ENCODE measurements at places on chromosomes 2 and 18.

GRCh38 chr2:19796035-19796695 is 105.6 kb downstream of the TTC32 start:
- DNase-seq = peak; percentile 98

- peak; percentile 20 for DNase-seq
Measured at GRCh38 chr2:163736433-163737189, 803 bp upstream of the FIGN start.

DNA sequence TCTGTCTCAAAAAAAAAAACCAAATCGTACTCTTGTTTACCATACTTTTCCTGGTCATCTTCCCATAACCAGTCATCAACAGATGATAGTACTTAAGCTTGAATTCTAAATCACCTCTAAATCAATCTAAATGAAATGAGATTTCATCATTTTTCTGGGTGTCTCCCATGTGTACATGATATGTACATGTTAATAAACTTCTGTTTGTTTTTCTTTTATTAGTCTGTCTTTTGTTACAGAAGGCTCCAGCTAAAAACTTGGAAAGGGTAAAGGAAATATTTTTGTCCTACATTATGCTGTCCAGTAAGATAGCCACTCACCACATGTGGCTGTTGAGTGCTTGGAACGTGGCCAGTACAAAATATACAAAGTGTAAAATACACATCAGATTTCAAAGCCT is 78.7 kb upstream of the MSH6 start:
- DNase-seq = no peak

GRCh38 chr2:198213253-198213652 is 408.9 kb downstream of the PLCL1 start:
- no peak for DNase-seq

DNA sequence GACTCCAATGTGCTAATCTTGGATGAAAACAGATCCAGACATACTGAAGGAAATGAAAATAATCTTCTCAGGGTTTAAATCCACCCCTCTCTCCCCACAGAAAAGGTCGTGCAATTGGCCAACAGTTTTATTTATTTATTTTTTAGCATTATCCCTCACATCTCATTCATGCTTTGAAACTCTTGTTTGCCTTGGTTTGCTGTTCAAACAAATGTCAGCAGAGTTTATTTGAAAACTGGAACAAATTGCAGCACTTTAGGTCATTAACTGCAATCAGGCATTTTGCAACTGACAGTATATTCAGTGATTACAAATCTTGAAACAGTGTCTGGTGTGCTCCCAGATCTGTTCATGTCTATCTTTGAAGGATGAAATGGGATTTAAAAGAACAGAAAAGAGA is 220.6 kb downstream of the SLC4A10 start:
- no peak for DNase-seq

DNA sequence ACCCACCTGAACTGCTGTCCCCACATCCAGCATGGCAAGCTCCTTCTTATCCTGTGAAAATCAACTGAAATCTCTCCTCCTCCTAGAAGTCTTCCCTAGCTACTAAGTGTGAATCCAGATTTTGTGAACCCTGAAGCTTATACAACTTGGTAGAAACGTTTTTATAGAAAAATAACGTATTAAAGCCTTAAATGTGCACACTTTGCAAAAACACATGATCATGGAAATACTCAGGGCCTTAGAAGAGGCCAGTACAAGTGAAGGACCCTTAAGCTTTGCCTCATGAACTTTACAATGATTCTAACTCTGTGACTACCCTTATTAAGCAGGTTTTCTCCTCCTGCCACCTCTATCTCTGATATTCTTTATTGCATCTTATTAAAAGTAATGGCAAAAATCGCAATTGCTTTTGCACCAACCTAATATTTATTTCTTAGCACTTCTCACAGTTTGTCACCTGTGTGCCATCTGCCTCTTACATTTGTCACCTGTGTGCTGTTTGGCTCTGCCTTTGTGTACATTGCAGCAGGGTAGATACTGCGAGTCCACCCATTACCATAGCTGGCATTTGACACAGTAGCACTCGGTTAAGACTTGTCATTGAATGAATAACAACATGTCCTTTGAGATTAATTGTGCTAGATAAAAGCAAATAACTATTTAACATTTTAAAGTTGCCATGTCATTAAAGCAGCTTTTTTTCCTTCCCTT is 42.2 kb downstream of the FRZB start:
- DNase-seq = no peak

- DNase-seq = no peak
Measured at GRCh38 chr18:809985-810642, 1.9 kb downstream of the YES1 start.

DNA sequence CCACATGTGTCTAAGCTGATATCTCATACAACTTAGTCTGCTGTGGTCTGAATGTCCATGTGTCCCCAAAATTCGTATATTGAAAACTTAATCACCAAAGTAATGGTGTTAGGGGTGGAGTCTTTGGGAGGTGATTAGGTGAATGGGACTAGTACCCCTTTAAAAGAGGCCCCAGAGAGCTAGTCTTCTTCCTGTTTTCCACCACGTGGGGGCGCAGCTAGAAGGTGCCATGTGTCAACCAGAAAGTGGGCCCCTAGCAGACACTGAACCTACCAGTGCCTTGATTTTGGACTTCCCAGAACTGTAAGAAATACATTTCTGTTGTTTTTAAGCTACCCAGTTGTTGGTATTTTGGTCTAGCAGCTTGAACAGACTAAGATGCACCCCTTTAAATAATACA is 86.6 kb downstream of the ASB1 start:
- DNase-seq = peak; percentile 43

DNA sequence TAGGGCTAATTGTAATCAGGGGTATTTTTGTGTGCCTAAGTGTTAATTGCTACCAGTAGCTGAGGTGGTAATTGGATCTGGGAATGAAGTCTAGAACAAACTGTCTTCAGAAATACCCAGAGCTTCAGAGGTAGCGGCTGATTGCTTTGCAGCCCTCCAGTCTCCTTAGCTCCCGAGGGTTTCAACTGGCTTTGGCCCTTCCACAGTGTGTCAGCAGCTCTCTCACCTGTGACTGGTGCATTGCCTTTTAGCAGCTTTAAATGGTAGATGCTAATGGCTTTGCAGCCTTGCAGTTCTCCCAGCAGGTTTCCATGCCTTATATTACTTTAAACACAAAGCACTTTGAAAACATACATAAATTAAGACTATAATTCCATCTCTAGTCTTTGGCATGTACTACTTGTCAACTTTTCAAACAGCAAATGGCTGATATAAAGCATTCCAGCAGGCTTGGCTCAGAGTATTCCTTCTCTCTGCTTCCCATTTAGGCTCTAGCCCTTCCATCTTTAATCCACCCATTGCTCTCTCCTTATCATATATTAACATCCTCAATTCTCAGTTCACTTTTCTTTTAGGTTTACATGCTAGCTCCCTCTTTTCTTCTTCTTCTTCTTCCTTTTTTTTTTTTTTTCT is 156.4 kb upstream of the GALNT13 start:
- no peak for DNase-seq

GRCh38 chr2:234393354-234393753 is 103.5 kb downstream of the ARL4C start:
- no peak for DNase-seq

DNA sequence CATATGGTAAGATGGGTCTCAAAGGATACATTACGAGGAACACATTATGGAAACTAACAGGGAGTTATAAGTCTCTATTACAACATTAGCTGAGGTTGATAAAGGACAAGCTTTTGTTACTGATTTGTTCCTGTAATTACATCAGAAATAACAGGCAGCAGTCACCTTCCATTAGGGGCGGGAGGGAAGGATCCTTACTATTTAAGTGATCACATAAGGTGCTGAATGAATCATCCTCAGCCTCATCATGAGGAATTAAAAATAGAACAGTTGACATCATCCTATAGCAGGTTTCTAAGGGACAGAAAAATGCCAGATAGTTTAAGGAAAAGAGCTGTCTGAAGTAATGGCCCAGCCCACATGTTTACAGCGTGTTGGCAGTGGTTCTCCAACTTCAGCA is 86.9 kb upstream of the MGAT5 start:
- no peak for DNase-seq

DNA sequence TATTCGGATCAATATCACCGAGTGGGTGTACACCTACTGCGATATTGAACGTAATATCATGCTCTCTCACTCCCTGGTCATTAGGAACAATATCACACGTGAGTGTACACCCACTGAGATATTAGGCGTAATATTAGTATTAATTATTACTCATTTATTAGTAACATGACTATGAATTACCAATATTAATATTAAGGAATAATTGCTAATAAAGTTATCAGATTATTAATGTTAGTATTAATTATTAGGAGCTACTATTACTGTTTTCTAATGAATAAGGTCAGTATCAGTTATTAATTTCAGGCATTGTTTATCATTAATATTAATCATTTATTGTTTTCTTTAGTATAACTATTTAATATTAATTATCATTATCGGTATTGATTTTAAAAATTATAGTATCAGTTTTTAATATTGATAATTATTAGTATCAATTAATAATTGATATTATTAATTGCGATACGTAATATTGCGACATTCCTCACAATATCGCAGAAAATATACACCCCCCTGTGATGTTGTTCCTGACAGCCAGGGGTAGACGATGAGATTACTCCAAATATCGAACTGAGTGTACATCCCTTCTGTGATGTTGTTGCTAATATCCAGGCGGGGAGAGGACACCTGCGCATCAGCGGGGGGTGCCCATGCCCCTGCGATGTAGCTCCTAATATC is 84.2 kb downstream of the DAPL1 start:
- DNase-seq = no peak

GRCh38 chr2:216195565-216196029 is 86.4 kb downstream of the XRCC5 start:
- peak; percentile 96 for DNase-seq

DNA sequence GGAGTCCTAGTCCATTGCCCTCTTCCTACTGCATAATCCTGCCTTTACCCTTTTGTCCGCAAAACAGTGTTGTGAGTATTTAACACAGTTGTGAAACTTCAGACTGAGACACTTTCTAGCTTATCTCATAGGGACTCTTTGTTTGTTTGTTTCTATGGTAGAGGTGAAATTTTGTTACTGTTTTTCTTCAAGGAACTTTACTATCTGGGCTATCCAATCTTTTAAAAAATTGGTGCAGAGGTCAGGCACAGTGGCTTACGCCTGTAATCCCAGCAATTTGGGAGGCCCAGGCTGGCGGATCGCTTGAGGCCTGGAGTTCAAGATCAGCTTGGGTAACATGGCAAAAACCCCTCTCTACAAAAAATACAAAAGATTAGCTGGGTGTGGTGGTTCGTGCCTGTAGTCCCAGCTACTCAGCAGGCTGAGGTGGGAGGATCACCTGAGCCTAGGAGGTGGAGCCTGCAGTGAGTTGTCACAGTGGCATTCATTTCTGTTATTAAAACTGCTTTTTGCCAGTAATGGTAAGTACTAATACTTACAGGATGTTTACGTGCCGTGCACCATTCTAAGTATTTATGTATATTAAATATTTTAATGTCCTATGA is 18.8 kb downstream of the GMCL1 start:
- DNase-seq = peak; percentile 15

DNA sequence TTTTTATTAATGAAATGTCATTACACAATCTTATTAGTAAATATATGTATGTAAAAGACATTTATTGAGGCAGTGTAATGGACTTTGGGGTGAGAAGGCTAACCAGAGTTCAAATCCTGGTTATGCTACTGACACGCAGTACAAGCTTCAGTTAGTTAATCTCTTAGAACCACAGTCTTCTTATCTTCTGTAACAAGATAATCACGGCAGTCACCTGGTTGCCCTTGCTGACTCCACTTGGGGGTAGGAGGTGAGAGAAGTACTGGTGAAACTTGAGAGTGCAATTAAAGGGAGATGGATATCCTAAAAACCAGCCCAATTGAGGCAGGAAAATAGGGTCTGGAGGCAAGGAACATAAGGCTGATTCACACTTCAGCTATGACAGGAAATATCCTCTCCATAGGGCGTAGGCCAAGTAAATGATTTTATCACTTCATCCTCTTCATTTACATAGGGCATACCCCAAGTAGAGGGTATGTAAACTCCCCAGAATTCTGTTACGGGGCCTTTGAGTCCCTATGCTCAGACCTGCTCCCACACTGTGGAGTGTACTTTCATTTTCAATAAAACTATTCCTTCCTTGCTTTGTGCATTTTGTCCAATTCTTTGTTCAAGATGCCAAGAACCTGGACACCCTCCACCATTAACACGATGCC is 21.3 kb downstream of the SKA1 start:
- peak; percentile 38 for DNase-seq

GRCh38 chr18:10559553-10560451 is 34.0 kb downstream of the NAPG start:
- no peak for DNase-seq

DNA sequence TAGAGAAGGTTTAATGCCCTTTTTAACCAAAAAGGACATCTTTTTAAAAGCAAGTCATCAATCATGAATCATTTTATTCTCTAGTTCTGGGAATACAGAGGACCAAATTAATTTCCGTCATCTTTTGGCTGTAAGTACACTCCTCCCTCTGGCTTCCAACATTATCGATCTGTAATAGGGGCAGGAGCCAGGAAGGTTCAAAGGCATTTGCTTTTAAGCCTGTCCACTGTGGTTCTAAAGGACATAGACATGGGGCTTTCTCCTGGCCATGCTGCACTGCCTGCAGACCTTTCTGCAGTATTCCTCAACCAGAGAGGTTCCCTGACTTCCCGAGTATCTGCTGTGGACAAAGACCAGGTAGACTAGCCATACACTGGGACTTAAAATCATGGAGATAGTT is 170.5 kb downstream of the MYO5B start:
- no peak for DNase-seq

GRCh38 chr2:238506371-238507068 is 79.8 kb downstream of the ASB1 start:
- DNase-seq = no peak

- DNase-seq = no peak
Measured at GRCh38 chr2:172947461-172948153, 128.0 kb upstream of the MAP3K20 start.

DNA sequence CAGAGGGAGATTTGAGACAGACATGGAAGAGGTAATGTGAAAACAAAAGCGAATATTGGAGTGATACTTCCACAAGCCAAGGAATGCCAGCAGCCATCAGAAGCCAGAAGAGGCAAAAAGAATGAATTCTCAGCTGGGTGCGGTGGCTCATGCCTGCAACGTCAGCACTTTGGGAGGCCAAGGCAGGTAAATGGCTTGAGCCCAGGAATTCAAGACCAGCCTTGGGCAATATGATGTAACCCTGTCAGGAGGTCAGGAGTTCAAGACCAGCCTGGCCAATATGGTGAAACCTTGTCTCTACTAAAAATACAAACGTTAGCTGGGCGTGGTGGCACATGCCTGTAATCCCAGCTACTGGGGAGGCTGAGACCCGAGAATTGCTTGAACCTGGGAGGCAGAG is 54.8 kb downstream of the FAM161A start:
- no peak for DNase-seq

- DNase-seq = no peak
Measured at GRCh38 chr2:218679119-218679518, 7.2 kb downstream of the STK36 start.

DNA sequence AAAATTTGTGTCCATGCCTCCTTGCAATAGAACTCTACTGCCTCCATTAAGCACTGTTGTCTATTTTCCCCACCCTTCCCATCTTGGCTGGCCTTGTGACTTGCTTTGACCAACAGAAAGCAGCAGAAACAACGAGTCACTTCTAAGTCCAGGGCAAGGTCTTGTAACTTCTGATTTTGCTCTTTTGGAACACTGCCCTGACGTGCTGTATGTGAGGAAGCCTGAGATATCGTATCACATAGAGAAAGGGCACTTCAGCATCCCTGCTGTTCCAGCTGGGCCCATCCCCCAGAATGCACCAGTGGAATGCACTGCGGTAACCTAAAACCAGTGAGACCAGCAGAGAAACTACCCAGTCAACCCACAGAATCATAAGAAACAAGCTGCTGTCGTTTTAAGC is 28.1 kb downstream of the NCKAP1 start:
- peak; percentile 68 for DNase-seq

All from amniotic epithelial cell (primary cell).